ENCODE measurements at places on chromosomes 11 and 22.

DNA sequence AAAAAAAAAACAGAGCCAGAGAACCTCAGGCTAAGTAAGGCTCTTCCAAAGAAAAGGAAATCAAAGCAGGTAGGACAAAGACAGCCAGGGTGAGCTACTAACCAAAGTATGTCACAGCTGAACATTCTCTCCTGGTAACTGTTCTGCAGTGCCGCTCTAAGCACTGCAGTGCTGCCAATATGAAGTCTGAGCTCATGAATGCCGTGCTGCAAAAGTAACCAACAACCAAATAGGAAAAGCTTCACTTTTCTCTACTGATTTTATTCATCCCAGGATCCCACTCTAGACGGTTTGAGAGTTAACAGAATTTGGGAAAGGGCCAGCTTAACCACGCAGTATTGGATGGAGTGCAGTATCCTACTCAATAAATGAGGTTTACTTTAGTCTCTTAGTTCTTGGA lies 3.5 kb downstream of the SIK3 start:
- no peak for DNase-seq

- no peak for DNase-seq
These were observed 90.4 kb upstream of the PDGFD start for GRCh38 chr11:104254347-104254746.

DNA sequence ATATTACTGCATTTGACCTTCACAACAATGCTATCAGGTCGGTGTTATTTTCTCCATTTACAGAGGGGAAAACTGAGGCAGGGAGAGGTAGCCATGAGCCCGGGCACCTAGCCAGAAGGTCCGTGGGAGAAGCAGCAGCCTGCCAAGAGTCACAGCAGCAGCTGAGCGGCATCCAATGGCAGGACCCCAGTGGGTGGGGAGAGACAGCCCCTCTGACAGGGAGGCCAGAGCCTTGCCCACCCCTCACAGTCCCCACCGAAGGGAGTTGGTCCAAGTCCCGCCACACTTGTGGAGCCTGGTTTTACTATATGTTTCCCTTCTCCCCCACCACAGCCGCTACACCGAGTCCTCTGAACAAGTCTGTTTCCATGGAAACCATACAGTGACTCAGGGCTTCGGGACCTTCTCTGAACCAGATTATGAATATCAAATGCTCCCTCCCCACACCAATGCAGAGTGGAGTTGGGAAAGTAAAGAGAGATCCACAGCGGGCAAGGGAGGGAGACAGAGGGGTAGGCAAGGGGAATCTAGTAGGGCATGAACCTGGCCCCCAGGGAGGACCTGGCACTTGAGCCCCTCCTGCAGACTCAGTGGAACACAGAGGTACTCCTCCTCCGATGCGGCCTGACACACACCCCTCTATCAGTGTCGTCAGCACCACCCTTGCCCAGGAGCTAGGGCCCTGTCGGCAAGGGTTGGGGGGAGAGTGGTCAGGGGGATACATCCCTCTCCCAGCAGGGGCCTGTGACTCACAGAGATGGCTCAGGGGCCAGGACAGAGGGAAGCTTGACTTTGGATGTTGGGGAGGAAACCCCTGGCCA lies 2.5 kb downstream of the CHST1 start:
- no peak for DNase-seq

- no peak for DNase-seq
These were observed at the start of gene CHRM4 for GRCh38 chr11:46391578-46392420. Gene CHRM4, minus strand, starts transcription at chr11:46391776. Its CDS starts 5,219 bp downstream, at chr11:46386557.

DNA sequence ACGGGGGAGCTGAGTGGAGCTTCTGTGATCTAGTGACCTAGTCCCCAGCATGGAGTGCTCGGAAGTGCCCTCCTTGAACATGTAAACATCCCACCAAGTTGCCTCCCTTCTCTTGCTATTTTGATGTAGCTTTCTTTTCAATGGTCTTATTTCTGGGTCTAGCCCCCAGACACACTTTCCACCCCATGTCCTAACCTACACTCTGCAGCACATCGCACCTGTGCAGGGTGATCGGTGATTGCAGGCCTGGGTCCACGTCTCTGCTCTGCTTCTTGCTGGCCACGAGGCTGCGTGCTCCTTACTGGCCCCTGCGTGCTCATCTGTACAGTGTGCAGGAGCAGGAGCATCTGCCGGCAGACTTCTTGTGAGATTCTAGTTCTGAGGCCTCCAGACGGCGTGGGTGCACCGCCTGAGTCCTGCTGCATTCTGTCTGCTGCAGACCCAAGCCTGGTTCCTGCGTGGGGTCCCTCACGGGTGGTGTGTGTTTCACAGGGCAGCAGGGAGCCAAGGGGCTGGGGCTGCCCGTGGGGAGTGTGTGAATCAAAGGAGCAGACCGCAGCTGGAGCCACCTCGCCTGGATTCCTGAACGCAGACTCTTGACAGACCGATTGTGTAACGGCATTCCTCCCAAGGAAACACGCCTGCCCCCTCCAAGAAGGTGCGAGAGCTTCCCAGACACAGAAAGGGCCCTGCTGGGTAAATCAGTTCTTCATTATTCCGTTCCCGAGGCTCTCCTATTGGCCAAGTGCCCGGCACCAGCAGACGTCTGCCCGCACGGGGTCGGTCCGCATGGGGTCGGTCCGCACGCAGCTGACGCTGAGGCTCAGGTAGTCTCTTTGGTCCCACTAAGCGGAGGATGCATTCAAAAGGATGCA lies 44.4 kb upstream of the MYEOV start:
- no peak for DNase-seq

DNA sequence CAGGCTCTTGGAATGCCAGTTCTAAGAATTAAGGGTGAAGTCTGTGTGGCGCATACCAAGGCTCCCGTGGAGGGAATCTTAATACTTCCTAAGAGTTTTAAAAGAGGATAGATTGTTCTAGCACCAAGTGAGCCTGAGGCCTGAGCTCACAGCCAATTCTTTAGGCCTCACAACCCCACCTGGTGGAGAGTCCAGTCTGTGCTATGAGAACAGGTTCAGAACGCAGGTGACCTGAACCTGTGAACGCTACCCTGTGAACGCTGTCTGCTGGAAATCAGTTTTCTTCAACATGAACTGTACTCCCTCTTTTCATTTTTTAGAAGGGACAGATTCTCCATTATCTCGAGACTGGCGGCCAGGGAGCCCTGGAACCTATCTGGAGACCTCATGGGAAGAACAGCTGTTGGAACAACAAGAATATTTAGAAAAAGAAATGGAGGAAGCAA lies 43.2 kb upstream of the DLAT start:
- DNase-seq, result peak; percentile 10

GRCh38 chr11:121134741-121135312 lies 33.8 kb downstream of the TECTA start:
- DNase-seq, result no peak

- no peak for DNase-seq
These were observed at the start of gene MYOD1 for GRCh38 chr11:17719028-17719937. Gene MYOD1, plus strand, starts transcription at chr11:17719571. Its CDS starts 212 bp downstream, at chr11:17719783.

DNA sequence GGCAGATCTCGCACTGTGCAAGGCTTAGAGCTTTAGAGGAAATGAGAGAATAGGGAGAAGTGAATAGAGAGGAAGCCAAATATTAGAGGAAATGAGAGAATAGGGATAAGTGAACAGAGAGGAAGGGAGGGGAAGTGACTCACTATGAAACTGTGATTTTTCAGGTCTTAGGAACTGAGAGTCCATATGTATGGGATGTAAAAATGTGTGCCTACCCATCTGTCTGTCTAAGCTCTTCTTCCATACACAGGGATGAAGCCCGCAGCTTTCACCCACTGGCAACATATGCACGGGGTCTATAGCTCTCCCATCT lies 6.4 kb upstream of the CCDC86 start:
- DNase-seq, result no peak

- DNase-seq, result no peak
These were observed 7.8 kb downstream of the MYEOV start for GRCh38 chr11:69301455-69302401.

DNA sequence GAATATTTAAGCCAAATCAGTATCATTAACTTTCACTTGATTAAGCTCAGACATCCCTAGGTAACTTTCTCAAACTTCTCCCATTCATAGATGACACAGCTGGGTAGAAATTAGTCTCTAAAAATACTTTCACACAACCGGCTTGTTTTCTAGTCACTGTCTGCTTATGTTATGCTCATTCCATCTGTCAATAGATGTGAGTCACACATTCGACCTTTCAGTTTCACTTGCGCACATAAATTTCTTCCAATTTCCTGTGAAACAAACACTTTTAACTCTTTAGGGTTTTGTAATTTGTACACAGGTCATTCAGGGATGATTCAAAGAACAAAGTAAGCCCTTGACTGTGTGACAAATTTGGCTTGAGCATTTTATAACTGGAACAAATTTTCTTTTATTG lies 723.0 kb downstream of the KCNA4 start:
- DNase-seq, result no peak

GRCh38 chr22:50621948-50622722 lies 5.8 kb downstream of the ARSA start:
- DNase-seq, result no peak

GRCh38 chr11:31815711-31816467 lies 4.8 kb upstream of the PAX6 start:
- DNase-seq, result no peak

DNA sequence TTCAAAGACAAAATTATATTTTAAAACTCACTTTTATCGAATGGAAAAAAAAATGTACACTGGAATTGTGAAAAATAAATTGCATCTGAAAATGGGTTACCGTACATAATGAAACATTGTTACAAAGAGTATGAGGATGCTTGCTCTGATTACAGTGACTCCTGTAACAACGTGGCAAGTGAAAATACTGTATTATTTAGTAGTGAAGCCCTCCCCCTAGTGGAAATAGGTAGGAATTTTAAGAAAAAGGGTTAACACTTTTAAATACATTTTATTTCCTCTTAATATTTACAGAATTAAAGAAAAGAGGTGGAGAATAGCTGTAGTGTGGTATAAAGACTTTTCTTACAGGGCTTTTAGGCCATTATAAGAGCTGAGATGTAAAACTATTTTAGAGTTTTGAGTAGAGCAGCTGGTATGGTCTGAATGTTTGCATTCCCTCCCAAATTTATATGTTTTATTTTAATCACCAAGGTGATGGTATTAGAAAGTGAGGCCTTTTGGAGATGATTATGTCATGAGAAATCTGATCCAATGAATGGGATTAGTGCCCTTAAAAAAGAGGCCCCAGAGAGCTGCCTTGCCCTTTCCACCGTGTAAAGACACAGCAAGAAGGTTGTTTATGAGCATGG lies 25.2 kb downstream of the FAM76B start:
- DNase-seq, result no peak

DNA sequence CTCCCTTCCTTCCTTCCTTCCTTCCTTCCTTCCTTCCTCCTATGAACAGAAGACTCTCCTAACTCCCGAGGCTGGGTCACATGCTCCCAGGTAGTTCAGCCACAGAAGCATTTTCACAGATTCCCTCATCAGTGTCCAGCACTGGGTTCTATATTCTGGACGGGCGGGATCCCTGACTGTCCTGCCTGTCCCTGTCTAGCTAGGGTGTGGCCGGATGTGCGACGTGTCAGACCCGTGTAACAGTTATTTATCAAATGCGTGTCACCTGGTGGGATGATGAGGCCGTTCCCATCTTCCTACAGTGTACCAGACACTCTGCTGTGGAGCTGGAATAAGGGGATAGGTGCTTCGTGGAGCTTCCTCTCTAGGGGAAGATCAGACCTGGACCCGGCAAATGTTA lies 901.0 kb downstream of the BRD1 start:
- no peak for DNase-seq

DNA sequence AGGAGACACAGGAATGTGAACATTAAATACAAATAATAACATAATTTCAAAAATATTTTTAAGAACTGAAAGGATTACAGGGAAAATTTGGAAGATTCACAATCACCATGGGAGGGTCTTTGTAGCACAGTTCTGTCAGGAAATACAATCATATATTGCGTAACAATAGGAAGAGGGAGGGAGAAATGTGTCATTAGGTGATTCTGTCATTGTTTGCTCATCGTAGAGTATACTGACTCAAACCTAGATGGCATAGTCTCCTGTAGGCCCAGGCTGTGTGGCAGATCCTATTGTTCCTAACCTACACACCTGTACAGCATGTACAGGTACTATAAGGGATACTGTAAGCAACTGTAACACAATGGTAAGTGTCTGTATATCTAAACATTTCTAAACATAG lies 330.4 kb downstream of the BRD1 start:
- DNase-seq, result no peak

DNA sequence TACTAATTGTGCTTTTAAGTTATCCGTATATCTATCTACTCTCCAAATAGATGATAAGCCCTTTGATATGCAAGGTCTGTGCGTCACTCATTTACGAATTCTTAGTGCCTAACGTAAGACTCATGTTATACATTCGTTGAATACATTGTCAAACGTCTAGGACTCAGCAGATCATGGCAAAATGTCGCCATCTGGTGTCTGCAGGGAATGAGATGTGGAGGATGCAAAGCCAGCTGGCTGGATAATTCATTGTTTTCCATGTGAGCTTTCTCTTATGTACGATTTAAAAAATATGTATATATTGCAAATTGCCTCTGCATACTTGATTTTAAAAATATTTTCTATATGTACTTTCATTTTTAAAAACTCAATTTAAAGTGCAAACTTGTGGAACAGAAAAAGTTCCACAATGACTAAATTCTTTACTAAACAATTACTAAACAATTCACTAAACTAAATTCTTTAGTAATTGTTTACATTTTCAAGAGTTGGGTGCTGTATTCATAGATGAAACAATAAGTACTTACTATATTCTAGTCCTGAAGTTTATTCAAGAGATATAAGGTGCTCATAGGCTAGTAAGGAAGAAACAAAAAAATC lies 33.8 kb downstream of the ZNF202 start:
- no peak for DNase-seq

DNA sequence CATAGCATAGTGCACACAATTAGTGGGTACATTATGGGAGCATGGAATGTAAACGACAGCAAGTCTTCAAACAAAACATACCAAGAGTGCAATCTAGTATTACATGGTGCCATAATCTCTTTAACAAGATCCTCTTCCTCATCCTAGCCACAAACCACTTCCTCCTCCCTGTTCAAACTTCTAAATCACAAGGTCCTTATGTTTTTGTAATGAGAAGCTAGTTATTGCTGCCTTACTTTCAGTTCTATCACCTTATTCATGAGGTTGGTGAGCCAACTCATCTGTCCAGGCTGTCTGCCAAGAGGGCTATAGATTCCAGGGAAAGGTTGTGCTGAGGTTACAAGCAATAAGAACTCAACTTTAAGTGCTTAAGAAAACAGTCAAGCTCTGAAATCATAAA lies 195.4 kb upstream of the ARHGAP20 start:
- DNase-seq, result no peak

DNA sequence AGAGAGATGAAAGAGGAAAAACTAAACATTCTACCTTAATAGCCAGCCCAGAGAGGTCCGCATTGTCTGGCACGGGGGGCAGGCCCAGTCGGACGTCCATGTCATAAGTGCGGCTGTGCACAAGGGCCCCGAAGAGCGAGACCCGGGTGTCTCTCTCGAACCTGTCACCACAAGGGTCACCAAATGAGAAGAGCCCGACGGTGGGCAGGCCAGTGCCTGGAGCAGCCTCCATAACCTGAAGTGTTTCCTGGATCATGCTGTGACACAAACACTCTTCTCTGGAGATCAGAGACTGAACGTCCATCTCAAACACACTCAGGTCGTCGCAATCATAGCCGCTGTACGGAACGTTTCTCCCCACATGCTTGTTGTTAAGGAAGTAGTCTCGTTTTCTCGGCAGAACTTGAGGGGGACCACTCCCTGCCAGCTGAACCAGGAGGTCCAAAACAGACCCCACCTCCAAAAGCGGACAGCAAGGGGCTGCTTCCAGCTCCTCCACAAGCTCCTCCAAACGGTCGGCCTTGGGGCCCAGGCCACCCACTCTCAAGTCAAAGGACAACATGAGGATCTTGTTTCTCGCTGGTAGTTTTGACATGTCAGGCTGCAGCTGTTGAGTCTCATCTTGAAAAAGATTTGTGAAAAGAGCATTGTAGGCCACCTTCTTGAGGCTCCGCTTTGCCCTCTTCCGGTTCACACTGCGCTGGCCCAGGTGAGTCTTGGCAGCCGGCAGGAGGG lies 971 bp downstream of the TUBGCP6 start:
- DNase-seq, result no peak
